Activated effector memory CD4-positive, alpha-beta T cell treated with Interleukin-2 at 50 U/mL for 16 hours (primary cell): ENCODE measurements at places on chromosomes 7 and 10.

GRCh38 chr10:117546020-117546580, 3.6 kb downstream of the EMX2 start:
- no peak for DNase-seq

GRCh38 chr7:134766779-134767519, 12.5 kb upstream of the CALD1 start:
- no peak for DNase-seq

DNA sequence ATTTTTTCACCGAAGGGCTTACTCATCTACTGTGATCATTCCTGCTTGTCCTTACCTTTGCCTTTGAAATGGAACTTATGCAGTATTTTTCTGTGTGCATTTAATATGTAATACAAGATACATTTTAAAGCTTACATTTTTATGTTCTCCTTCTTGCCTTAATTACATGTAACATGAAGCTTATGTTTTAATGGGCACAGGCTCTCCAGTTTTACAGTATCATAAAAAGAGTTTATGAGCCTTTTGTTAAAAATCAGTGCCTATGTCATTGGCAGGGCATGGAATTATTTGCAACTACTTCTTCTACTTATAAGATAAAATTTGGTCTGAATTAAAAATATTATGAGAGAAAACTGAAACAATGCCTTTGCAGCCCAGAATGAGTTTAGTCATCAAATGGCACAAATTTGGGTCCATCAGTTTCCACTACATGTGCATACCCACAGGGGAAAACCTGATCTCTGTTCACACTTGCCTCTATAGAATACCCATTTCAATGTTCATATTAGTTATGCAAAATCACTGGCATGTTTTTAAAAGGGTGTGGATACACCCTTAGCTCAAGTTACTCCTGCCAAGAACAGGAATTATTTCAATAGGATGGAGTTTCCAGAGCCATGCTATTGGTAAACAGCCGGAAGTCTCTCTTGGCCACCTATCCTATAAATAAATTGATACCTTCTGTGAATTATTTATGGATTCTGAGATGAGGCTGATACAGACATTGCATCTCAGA, 27.9 kb upstream of the WNT16 start:
- no peak for DNase-seq

- no peak for DNase-seq
Observed at GRCh38 chr10:125606414-125607010, 76.5 kb downstream of the TEX36 start.

- DNase-seq: no peak
Observed at GRCh38 chr7:101733713-101734475, 83.5 kb upstream of the CUX1 start.

DNA sequence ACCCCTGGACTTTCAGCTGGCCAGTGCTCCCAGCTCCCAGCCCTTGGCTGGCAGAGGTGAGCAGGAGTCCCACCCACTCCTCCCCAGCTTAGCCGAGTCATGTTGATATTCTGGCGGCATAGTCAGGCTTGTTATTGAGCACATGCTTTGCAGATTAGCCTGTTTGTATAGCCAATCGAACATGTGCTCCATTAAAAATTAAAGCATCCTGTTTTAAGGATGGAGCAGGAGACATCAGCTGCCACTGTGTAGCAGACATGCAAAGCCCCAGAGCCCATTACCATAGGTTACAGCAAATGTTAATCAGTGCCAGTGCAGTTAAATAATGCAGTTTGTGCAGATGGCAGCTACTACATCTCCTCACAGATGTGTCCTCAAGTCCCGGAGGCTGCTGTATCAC, 574.6 kb upstream of the GALNT17 start:
- no peak for DNase-seq

- no peak for DNase-seq
Observed at GRCh38 chr7:110974441-110974840, 116.5 kb upstream of the LRRN3 start.
